ENCODE measurements at places on chromosomes 1 and 21.

GRCh38 chr1:27431601-27431940 is 39.1 kb downstream of the GPR3 start:
- DNase-seq, result no peak

- no peak for DNase-seq
These were observed 162.3 kb upstream of the VAMP3 start for GRCh38 chr1:7608628-7609305.

GRCh38 chr1:238401144-238401543 is 510.4 kb upstream of the ZP4 start:
- no peak for DNase-seq

GRCh38 chr1:238895911-238896310 is 490.5 kb upstream of the CHRM3 start:
- no peak for DNase-seq

GRCh38 chr1:34864759-34865158 is 5.2 kb upstream of the SMIM12 start:
- no peak for DNase-seq
